Left lung (tissue), 14 donors: ENCODE measurements at places on chromosomes 2 and 18. TPM values are rescaled to one million over a fixed set of nuclear protein-coding genes. Genes with fewer than 3 reads are reported as not detected.

- DNase-seq: no peak
Measured at GRCh38 chr2:239313776-239314175, 87.0 kb downstream of the HDAC4 start.

- peak; percentile 72 for DNase-seq
Measured at GRCh38 chr2:127052771-127053691, 53.9 kb downstream of the BIN1 start.

GRCh38 chr2:17539611-17540092 is 844 bp upstream of the VSNL1 start:
- no peak for DNase-seq

GRCh38 chr2:140164449-140164848 is 1384.3 kb upstream of the NXPH2 start:
- DNase-seq: no peak

Gene CDH19
- polyA plus RNA-seq: 0.31 TPM

Gene ADD2
- 6.8 TPM for polyA plus RNA-seq
